ENCODE measurements at places on chromosomes 2 and 18.

GRCh38 chr2:149719695-149720094 lies 132.1 kb upstream of the MMADHC start:
- DNase-seq, result no peak

- DNase-seq, result no peak
Measured at GRCh38 chr2:23425885-23426262, 40.9 kb downstream of the KLHL29 start.

DNA sequence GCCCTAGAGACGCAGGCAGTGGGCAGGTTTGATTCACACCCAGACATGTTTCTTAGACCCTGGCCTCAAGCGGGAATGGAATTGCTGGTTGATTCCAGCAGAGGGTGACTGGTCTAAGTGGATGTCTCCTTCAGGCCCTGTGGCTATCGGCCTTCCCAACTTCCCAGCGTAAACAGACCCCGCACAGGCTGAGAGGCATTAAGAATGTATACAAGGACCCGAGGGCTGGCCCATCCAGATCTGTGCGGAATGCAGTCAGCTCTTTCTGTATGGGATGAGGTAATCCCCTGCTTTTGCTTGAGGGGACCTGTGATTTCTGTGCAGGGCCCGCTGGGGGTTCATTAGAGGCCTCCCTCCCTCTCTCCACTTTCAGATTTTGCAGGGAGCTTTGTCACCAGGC lies 6.5 kb downstream of the ACKR3 start:
- DNase-seq, result no peak

DNA sequence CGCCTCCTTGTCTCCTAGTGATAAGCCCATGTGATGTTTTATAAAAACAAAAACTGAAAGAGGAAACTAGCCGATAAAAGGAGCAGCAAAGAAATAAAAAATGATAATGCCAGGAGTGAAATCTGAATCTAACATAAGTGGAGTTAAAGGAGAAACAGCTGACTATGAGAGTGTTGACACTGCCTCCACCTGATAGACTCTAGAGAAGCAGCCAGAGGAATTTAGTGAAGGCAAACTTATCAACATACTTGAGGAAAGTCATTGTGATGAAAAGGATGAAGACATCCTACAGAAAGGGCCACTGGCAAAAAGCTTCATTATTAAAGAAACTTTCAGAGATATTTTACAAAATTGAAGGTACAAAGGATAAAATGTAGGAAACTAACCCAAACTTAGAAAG lies 1.9 kb downstream of the M1AP start:
- DNase-seq, result no peak

DNA sequence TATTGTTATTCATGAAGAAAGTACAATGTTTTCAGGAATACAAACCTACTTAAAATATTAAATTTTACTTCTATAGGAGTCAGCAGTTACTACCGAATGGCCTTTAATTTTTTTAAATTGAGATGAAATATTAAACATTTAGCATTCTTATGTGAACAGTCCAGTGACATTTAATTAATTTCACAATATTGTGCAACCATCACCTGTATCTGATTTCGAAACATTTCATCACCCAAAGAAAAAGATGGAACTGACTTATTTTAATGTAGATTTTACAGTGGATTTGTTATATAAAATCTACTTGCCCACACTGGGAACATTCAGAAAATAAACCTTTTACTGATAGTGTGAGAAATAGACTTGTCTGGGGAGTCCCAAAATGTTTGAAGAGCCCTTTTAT lies 585.2 kb upstream of the LINC00305 start:
- DNase-seq, result no peak

GRCh38 chr2:153138651-153139375 lies 339.7 kb downstream of the RPRM start:
- DNase-seq, result no peak

DNA sequence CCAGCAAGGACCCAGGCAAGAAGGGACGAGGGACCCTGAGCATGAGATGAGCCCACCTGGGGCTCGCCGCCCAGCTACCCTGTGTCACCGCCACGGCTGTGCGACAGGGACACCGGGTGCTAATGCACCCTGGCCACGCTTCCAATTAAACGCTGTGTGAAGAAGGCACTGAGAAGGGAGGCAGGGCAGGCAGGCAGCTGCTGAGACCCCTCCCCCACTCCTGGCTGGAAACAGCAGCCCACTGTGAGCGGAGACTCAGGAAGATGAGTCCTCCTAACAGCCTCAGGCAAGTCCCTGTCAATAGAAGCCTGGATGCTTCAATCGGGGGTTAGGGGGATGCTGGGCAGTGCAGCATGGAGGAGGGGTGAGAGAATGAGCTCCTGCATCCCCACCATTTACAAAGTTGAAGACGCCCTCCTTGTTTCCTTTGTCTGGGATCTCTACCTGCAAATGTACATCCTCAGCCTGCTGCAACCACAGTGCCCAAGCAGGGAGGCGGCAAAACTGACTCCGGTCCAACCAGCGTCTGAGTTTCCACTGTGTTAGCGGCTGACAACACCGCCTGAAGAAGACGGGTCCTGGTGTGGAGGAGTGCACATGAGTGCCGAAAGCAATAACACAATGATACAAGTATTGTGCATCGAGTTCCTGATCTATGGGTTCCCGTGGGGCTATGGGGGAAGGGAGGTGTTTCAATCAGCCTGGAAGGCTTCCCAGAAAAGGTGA lies 12.8 kb downstream of the TMEM163 start:
- DNase-seq, result no peak

DNA sequence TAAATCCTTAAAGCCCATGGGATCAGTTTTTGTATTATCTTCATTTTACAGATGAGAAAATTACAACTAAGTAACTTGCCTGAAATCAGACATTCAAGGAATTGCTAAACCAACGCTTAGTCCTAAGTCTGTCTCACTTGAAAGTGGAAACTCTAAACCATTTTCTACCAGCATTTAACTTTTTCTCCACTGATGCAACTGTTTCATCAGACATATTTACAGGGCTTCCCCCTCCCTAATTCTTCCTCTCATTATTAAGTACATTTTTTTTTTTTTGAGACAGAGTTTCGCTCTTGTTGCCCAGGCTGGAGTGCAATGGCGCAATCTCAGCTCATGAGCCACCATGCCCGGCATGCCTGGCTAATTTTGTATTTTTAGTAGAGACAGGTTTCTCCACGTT lies 88.6 kb downstream of the ACVR1C start:
- DNase-seq, result no peak

GRCh38 chr2:233115741-233116140 lies 55.6 kb downstream of the INPP5D start:
- DNase-seq, result no peak

DNA sequence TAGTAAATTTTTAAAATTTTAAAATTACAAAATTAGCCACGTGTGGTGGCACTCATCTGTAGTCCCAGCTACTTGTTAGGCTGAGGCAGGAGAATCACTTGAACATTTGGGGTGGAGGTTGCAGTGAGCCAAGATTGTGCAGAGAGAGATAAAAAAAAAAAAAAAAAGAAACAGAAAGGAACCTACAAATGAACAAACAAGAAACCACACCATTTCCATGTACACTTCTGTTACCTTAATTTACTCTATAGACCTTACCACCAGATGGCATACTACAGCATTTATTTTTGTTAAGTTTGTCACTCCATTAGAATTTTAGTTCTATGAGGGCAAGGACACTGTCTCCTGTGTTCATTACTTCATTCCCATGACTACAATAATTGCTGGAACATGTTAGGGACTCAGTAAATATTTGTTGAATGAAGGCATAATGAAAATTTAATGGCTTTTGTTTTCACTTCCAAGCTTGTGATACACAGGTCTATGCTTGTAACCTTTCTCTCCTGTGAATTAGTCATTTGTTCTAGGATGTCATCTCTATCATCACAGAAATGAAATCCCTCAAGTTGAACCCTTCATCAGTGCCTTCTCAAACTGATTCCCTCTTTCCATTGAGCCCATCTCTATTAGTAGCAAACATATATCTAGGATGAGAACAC lies 76.0 kb downstream of the ARHGAP15 start:
- DNase-seq, result no peak

GRCh38 chr2:159185401-159186130 lies 100.9 kb downstream of the WDSUB1 start:
- DNase-seq, result no peak

- no peak for DNase-seq
Measured at GRCh38 chr2:12759248-12759647, 42.5 kb downstream of the TRIB2 start.

DNA sequence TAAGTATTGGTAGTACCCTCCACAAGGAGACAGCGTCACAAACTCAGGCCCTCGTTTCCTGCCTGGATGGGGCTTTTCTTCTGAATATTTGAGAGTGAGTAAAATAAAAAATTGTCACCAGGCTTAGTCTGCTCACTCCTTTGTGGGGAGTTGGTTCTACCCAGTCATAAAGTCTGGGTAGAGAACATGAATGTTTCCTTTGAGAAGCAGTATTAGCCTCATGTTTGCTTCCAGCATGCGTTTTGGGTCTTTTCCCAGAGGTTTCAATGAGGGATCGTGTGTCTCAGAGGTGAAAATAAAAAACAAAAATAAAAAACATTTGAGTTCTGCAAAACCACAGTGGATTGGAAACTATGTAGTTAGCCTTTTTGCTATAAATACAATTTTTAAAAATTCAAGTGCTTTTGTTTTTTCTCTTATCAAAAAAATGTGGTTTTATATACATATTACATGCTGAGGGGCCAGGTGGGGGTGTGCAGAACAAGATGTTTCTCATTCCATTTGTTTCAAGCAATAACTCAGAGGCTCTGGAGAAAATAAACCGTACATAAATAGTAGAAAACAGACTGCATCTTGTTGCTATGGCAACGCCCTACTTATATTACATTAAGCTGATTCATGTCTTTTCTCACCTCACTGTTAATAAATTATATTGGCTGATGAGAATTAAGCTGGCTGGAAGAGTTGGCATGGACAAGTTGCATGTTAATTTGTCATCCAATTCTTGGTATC lies 225.4 kb upstream of the FBXO11 start:
- DNase-seq, result no peak

GRCh38 chr2:134220344-134220974 lies 33.4 kb upstream of the MGAT5 start:
- no peak for DNase-seq

- DNase-seq, result no peak
Measured at GRCh38 chr18:50715919-50716318, 103.9 kb downstream of the MRO start.

- DNase-seq, result no peak
Measured at GRCh38 chr2:140895378-140895777, 1235.4 kb downstream of the LRP1B start.

DNA sequence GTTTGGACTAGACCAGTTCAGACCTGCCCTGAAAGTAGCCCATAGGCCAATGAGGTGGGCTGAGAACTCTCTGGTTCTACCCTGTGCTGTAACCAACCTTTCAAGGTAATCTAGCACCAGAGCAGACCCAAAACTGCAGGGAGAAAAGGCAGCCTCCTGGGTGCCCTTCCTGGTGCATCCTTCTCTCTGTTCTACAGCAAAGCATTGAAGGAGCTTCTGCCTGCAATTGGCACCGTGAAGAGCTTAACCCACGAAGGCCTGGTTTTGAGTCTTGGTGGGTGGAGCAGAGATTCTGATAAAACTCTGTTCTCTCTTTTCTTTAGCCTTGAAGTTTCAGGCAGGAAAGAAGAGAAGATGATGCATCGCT lies 55.5 kb downstream of the LIPG start:
- DNase-seq, result no peak

GRCh38 chr2:16167870-16168426 lies 227.6 kb downstream of the MYCN start:
- DNase-seq, result no peak

DNA sequence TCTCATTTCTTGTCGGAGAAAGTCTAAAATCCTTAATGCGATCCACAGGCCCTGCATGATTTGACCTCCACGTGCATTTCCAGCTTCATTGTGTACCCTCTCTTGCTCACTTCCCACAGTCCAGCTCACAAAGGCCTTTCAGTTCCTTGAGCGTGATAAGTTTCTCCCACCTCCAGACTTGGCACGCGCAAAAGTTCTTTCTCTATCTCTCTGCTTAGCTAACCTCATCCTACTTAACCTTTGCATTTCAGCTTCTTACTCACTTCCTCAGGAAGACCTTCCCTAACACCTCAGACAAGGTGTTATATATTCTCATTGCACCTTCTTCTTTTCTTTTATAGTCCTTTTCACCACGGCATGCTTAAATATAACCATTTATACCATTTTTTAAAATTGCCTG lies 124.8 kb upstream of the XPO1 start:
- DNase-seq, result no peak

DNA sequence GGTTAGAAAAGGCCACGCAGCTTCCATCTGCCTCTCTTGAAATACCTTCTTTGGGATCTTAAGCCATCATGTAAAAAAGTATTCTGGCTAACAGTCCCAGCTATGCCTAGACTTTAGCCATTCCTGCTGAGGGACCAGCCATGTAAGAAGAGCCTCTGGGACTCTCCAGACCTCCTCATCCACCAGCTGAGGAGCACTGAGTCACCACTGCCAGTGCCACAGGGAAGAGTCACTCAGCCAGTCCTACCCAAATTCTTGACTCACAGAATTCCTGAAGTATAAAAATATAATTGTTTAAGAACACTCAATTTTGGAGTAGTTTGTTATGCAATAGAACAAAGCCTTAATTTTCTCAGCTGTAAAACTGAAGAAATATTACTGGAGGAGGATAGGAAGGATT lies 436.7 kb downstream of the ZEB2 start:
- no peak for DNase-seq

GRCh38 chr2:190877436-190877835 lies 3.2 kb upstream of the GLS start:
- no peak for DNase-seq

GRCh38 chr2:222738312-222738711 lies 66.9 kb downstream of the MOGAT1 start:
- no peak for DNase-seq

- DNase-seq, result no peak
Measured at GRCh38 chr2:8576525-8577167, 105.2 kb upstream of the ID2 start.

GRCh38 chr2:229666811-229667210 lies 47.5 kb downstream of the DNER start:
- DNase-seq, result no peak

DNA sequence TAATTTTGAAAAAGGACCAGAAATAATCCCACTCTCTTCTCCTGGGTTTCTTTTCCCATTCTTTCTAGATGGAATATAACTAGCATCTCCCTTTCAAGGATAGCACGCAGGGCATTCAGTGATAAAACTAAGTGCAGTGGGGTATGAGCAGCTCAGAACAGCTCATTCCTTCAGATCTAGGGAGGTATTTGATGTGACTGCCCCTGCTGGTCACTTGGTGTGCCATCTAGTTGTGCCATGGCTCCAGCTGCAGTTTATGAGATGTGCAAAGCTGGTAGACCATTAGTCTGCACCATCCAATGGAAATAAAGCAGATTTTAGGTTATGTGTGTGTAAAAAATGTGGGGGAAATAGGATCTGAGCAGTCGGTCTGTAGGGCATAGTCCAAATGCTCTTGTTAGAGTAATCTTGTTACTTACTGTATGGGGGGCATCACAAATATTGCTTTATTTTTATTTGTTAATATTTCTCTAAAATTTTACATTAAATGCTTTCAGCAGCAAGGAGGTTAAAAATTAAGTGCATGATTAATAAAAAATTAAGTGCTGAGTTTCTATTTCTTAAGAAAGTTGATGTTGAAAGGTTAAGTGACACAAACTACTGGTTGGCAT lies 38.9 kb downstream of the CTAGE1 start:
- DNase-seq, result no peak

GRCh38 chr2:191349990-191350389 lies 104.8 kb downstream of the MYO1B start:
- DNase-seq, result no peak
